Endodermal cell (in vitro differentiated cells): ENCODE measurements at places on chromosomes 4 and X.

- no peaks in the 10 kb centered on the region for H3K27me3 ChIP-seq
- H3K36me3 ChIP-seq: no peaks in the 10 kb centered on the region
- no peak for DNase-seq
Measured at GRCh38 chrX:130260316-130260715, 8.4 kb downstream of the ZNF280C start.

- no peak for DNase-seq
- no peaks in the 10 kb centered on the region for H3K4me1 ChIP-seq
- no peak overlapping the region for H3K27ac ChIP-seq
- H3K36me3 ChIP-seq: no peaks in the 10 kb centered on the region
- H3K4me3 ChIP-seq: no peak overlapping the region
Measured at GRCh38 chrX:129773649-129774458, 5.9 kb upstream of the SASH3 start.

GRCh38 chr4:174316546-174316945 is 32.8 kb downstream of the CEP44 start:
- no peaks in the 10 kb centered on the region for H3K4me1 ChIP-seq
- DNase-seq: no peak
- H3K27me3 ChIP-seq: no peaks in the 10 kb centered on the region
- peaks cover 11% of the 10 kb centered on the region for H3K36me3 ChIP-seq

DNA sequence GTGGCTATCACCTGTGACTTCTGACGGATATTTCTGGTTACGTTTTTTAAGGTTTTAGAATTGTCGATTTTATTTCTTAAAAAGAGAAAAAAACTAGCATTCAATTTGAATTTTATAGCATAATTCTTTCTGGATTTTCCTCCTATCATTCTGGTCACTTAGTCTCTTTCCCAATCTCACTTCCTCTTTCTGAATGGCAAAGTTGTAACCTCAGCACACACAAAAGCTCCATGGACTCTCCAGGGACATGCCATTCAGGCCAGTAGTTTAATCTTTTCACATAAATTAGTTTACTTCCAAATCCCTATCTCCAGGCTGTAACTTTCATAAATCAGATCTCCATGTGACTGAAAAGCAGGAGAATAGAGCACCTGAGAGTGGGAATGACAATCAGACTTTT is 110.7 kb downstream of the ARAP2 start:
- no peaks in the 10 kb centered on the region for H3K27me3 ChIP-seq
- H3K27ac ChIP-seq: no peak overlapping the region
- no peaks in the 10 kb centered on the region for H3K36me3 ChIP-seq

DNA sequence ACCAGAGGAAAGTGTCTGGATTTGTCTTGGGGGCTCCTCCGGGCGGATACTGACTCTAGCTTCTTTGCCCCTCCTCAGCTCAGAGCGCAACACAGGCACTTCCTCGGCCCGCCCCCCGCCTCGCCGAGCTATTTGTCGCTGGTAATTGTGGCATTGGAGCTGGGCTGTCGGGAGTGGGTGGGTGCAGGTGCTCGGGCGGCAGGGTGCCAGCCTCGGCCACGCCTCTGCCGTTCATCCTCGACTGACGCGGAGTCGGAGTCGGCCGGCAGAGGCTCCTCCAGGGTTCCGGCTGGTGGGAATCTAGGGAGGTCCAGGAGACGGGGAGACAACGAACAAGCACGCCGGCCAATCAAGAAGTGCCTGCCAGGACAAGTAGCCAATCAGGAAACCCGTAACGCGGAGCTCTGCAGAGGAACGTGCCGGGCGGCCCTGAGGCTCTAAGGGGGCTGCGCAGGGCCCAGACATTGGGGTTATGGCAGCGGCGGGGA is 3.9 kb upstream of the SYN1 start:
- no peaks in the 10 kb centered on the region for H3K27me3 ChIP-seq
- peak overlapping the region; percentile 69 for H3K4me3 ChIP-seq
- H3K27ac ChIP-seq: no peak overlapping the region
- DNase-seq: peak; percentile 94

DNA sequence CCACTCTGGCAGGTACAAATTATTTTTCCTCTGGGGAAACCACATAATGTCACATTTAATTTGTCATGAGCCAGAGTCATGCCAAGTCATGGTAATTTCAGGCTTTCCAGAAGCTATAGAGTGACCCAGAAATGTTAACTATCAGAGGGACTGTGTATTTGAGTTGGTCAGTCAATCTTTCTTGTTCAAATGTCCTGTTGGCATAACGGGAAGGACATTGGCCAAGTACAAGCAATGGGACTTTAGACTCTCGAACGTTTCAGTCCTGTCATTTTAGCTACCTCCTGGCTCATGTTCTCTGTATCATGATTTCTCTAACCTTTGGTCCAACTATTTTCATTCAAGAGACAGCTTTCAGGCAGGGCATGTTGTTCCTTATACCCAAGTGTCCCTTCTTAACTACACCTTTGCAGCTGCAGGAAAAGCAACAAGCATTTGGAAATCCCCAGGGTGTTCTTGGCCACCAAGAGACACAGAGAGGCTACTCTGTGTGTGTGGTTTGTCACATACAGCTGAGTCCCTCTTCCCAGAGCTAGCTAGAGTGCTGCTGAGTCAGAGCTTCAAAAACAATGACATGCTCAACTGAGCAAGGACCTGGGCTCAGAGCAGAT is 142.6 kb downstream of the EGF start:
- no peak overlapping the region for H3K27ac ChIP-seq
- no peak overlapping the region for H3K4me3 ChIP-seq
- H3K27me3 ChIP-seq: no peaks in the 10 kb centered on the region
- peaks cover 21% of the 10 kb centered on the region for H3K36me3 ChIP-seq

GRCh38 chrX:6225911-6226595 is 2.6 kb downstream of the NLGN4X start:
- no peaks in the 10 kb centered on the region for H3K4me1 ChIP-seq
- peak overlapping the region; percentile 57 for H3K27ac ChIP-seq
- H3K27me3 ChIP-seq: no peaks in the 10 kb centered on the region
- peak overlapping the region; percentile 82 for H3K4me3 ChIP-seq

DNA sequence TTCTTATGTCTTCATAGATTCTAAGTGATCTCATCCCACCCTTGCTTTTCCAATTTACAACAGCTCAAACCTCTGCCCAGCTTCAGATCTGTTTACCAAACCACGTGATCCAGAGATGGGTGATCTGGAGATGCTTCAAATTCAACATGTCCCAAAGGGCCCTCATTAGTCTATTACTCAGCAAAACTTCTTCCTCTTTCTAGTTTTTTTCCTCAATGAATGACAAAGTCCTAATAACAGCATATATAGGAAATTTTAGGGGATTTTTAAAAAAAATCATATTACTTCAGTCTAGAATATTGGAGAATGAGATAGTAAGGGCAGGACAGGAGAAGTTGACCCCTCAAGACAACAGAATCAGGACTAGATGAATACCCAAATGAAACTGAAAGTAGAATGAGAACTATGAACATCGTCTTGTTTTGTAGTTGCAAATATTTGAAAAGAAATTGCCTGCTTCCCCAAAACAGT is 127.1 kb downstream of the CFAP299 start:
- no peak for DNase-seq
- no peak overlapping the region for H3K4me3 ChIP-seq
- H3K27me3 ChIP-seq: peaks cover 11% of the 10 kb centered on the region
- H3K27ac ChIP-seq: no peak overlapping the region
- no peaks in the 10 kb centered on the region for H3K4me1 ChIP-seq

GRCh38 chr4:38949411-38950051 is 81.9 kb downstream of the FAM114A1 start:
- no peaks in the 10 kb centered on the region for H3K27me3 ChIP-seq
- H3K36me3 ChIP-seq: peaks cover 6% of the 10 kb centered on the region
- no peaks in the 10 kb centered on the region for H3K4me1 ChIP-seq
- H3K27ac ChIP-seq: no peak overlapping the region
- no peak overlapping the region for H3K4me3 ChIP-seq
- DNase-seq: no peak

- H3K4me1 ChIP-seq: no peaks in the 10 kb centered on the region
- no peak overlapping the region for H3K27ac ChIP-seq
- no peak for DNase-seq
- H3K4me3 ChIP-seq: no peak overlapping the region
Measured at GRCh38 chr4:154465085-154465484, 26.5 kb downstream of the DCHS2 start.

DNA sequence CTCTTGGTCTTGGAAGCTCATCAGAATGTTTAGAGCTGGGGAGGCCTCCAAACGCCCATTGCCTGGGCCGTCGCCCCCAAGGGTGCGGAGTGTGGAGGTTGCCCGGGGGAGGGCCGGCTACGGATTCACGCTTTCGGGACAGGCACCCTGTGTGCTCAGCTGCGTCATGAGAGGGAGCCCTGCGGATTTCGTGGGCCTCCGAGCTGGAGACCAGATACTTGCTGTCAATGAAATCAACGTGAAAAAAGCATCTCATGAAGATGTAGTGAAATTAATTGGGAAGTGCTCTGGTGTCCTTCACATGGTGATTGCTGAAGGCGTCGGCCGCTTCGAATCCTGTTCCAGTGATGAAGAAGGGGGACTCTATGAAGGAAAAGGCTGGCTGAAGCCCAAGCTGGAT is 23.3 kb downstream of the RGS12 start:
- peak; percentile 20 for DNase-seq
- H3K27me3 ChIP-seq: no peaks in the 10 kb centered on the region
- H3K4me3 ChIP-seq: no peak overlapping the region

DNA sequence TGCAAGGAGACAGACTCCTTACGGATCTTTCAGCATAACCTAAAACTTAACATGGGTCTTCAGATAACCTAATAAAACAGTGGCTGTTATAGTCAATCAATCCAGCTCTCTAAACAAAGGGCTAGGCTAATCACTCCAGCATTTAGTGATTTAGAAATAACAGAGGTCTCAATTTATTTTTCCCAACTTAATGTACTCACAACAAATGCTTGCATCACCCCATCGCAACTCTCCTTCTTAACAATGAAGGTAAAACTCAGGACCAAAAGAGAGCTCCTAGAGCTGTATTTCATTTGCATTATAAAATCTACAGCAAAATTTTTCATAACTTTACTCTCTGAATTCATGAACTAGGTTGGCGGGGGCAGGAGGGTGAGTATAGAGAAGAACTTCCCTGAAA is 1.1 kb downstream of the LIN54 start:
- H3K4me1 ChIP-seq: peaks cover 4% of the 10 kb centered on the region
- H3K27ac ChIP-seq: no peak overlapping the region
- no peaks in the 10 kb centered on the region for H3K27me3 ChIP-seq
- peak overlapping the region; percentile 95 for H3K4me3 ChIP-seq
- H3K36me3 ChIP-seq: no peaks in the 10 kb centered on the region

GRCh38 chr4:155676430-155676825 is 9.8 kb downstream of the GUCY1A1 start:
- H3K27ac ChIP-seq: peak overlapping the region; percentile 16
- H3K4me1 ChIP-seq: peaks cover 4% of the 10 kb centered on the region
- no peaks in the 10 kb centered on the region for H3K27me3 ChIP-seq

DNA sequence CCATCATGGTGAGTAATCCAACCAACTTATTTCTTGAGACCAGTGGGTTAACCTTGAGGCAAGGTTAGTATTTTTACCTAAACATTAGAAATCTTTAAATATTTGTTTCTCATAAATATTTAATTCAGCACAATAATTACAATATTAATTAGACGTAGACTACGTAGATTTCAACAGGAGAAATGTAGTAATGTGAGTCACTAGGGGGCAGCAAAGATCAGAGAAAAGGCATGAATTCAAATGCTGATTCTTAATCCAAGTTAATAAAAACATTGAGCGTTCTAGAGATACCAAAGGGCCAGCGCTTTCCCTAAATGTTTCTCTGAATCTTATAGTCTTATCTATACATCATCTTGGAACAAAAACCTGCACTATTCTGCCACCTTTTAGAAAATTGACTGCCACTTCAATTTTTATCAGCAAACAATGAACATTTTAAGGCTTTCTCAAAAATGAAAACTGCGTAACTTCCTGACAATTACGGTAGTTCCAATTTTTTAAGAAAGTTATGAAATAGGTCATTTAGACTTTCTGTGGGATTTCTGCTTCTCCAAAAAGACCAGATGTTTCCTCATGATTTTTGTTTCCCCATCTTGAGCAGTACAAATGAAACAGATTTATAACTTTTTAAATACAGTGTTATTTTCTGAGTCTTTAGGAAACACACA is 180.7 kb downstream of the GASK1B start:
- no peak overlapping the region for H3K27ac ChIP-seq
- H3K36me3 ChIP-seq: no peaks in the 10 kb centered on the region
- no peaks in the 10 kb centered on the region for H3K27me3 ChIP-seq
- H3K4me1 ChIP-seq: peaks cover 6% of the 10 kb centered on the region

DNA sequence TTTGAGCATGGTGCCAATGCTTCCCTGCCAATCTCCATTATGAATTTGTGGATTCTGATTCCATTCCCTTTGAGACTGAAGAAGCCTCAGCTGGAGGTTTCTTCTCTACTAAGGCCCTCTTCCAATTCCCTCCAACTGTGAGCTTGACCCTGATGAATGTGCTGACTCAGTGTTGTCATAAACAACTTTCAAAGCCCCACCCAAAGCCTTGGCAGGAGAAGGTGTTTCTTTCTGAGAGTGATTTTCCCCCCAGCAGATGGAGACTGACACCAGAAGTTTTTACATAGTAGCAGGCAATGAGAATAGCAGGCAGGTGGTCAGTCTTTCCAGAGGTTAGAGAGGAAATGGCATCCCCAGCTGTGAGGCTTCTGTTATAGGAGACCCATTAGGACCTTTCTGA is 53.1 kb downstream of the OCRL start:
- peaks cover 29% of the 10 kb centered on the region for H3K36me3 ChIP-seq
- no peaks in the 10 kb centered on the region for H3K27me3 ChIP-seq
- H3K4me3 ChIP-seq: no peak overlapping the region
- H3K4me1 ChIP-seq: no peaks in the 10 kb centered on the region
- no peak overlapping the region for H3K27ac ChIP-seq

DNA sequence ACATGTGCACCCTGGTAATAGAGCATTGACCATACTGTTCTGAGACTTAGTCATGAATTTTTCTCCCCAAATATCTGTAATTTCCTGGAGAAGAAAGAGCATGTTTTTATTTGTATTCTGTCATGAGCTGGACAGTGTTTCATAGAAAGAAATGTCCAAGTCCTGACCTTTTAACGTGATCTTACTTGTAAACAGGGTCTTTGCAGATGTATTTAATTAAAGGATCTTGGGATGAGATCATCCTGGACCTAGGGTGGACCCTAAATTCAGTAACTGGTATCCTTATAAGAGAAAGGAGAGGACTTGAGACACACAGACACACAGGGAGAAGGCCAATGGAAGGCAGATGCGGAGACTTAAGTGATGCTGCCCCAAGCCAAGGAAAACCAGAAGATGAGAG is 3.6 kb downstream of the ADGRA3 start:
- no peak for DNase-seq
- no peaks in the 10 kb centered on the region for H3K27me3 ChIP-seq
- H3K36me3 ChIP-seq: no peaks in the 10 kb centered on the region
- no peak overlapping the region for H3K27ac ChIP-seq

DNA sequence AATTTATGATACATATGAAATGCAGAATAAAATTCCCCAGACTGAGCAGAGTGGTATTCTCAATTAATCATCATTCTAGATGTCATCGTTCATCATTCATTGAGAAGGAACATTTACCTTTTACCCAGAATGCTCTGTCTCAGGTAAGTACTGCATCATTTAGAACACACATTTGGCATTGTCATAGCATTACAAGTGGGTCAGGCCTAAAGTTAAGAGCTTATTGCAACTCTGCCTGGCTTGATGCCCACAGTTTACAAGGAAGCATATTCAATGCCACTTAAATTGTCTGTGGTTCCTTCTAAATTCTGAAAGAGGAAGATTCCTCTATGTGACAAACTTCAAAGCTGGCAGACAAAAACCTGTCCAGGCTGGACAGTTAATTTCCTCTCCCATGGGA is 87.3 kb downstream of the CAMK2D start:
- no peak overlapping the region for H3K4me3 ChIP-seq
- H3K27me3 ChIP-seq: no peaks in the 10 kb centered on the region
- H3K4me1 ChIP-seq: peaks cover 13% of the 10 kb centered on the region
- DNase-seq: no peak
